CD4-positive, alpha-beta memory T cell (primary cell): ENCODE measurements at places on chromosomes 3 and 15. TPM values are rescaled to one million over a fixed set of nuclear protein-coding genes. Genes with fewer than 3 reads are reported as not detected.
A peak's percentile ranks its signal among the peaks of the same experiment; 100 is the strongest.

DNA sequence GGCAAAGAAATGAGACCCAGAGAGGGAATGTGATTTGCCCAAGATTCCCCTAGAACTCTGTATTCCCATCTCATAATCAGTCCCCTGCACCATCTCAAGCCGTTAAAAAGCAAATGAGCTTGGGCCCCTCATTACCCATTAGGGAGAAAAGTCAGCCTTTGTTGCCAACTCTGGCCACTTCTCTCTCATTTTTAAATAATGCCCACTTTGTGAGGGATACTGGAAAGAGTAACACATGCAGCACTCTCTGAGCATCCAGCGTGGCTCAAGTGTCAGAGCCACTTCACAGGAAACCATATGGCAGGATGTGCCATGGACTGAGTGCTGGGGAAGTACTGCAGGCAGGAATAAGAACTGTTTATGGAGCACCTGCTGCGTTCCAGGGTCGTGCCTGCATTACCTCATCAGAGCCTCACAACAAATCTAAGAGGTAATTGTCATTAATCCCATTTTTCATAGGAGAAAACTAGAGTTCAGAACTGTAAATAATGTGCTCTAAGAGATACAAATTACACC, 49.8 kb upstream of the SLC6A1 start:
- no peak overlapping the region for H3K27ac ChIP-seq
- H3K4me3 ChIP-seq = no peak overlapping the region
- H3K4me1 ChIP-seq = no peaks in the 10 kb centered on the region
- no peaks in the 10 kb centered on the region for H3K36me3 ChIP-seq
- H3K27me3 ChIP-seq = no peaks in the 10 kb centered on the region

- DNase-seq = no peak
- H3K27me3 ChIP-seq = no peaks in the 10 kb centered on the region
- H3K4me3 ChIP-seq = no peak overlapping the region
- no peak overlapping the region for H3K27ac ChIP-seq
- no peaks in the 10 kb centered on the region for H3K4me1 ChIP-seq
- no peaks in the 10 kb centered on the region for H3K36me3 ChIP-seq
Measured at GRCh38 chr15:40065166-40065565, 26.2 kb upstream of the SRP14 start.

DNA sequence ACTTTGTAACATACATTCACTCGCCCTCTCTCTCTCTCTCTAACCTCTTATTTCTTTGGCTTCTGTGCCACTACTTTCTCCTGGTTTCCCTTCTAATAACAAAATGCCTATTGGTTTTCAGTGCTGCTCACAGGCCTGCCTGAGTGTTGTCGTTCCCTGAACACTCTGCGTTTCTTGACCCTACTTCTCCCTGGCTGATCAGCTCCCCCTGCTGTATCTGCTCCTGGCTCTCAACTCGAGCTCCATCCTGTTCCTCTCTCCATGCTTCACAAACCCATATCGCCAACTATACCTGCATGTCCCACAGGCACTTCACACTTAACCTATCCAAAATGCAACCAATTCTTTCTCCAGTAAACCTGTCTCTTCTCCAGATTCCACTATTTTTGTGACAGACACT, 111.4 kb downstream of the OPA1 start:
- no peaks in the 10 kb centered on the region for H3K27me3 ChIP-seq
- no peak overlapping the region for H3K27ac ChIP-seq
- no peaks in the 10 kb centered on the region for H3K36me3 ChIP-seq
- DNase-seq = no peak
- H3K4me1 ChIP-seq = no peaks in the 10 kb centered on the region
- H3K4me3 ChIP-seq = no peak overlapping the region

The TMEM108 gene
- total RNA-seq = not detected

GRCh38 chr3:10155123-10155472, 9.6 kb upstream of the IRAK2 start:
- H3K27me3 ChIP-seq = no peaks in the 10 kb centered on the region
- no peaks in the 10 kb centered on the region for H3K4me1 ChIP-seq
- no peak overlapping the region for H3K27ac ChIP-seq
- no peak for DNase-seq
- H3K4me3 ChIP-seq = no peak overlapping the region

DNA sequence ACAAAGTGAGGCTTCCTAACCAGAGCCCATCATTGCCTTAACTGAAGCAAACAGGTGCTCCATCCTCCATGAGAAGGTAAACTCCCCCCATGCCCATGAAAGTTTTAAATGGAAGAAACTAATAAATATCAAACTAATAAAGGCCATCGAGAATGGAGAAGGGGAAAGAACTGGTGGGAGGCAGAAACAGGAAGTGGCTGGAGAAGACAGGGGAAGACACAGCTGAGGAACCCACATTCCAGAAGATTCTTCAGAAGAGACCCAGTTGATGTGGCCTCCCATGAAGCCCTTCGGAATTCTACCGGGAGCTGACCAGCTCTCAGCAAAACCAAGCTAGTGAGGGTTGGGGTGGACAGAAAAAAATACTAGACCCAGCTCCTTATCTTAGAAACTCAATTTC, 41.6 kb downstream of the SH3BP5 start:
- no peaks in the 10 kb centered on the region for H3K36me3 ChIP-seq
- H3K27me3 ChIP-seq = no peaks in the 10 kb centered on the region
- H3K27ac ChIP-seq = peak overlapping the region; percentile 70
- DNase-seq = no peak

- H3K36me3 ChIP-seq = no peaks in the 10 kb centered on the region
- H3K4me3 ChIP-seq = no peak overlapping the region
- no peaks in the 10 kb centered on the region for H3K4me1 ChIP-seq
- H3K27me3 ChIP-seq = no peaks in the 10 kb centered on the region
Measured at GRCh38 chr3:59809710-59810444, 760.1 kb upstream of the CFAP20DC start.

DNA sequence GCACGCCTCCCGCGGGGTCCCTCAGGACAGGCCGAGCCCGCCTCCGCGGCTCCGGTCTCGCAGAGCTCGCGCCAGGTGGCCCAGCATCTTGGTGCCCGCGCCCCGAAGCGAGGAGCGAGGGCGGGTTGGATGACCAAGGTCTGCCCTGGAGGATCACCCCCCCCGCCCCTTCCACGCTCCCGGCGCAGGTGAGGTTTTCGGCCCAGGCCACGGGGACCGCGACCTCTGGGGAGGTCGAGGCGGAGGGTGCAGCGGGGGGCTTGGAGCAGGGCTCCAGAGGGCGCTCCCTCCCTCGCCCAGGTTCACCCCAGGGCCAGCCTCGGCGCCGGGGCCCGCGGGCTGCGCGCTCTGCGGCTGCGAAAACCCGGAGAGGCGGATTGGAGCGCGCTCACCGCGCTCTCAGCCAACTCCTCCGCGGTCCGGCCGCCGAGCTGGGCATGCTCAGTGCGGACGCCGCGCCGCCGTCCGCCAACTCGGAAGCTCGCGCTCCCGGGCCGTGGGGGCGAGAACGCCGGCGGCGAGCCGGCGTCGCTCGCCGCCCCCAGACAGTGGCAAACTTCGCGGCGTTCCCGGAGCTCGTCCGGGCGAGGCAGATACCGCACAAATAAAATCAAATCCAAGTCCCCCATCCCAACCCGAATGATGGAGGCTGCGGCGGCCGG, at the start of gene MED12L:
Gene MED12L, plus strand, starts transcription at position 438 of the 662 bp plus-strand sequence. CDS start 1,263 bp downstream, outside the sequence.
- no peak within 1 kb of the TSS for H3K4me3 ChIP-seq
- peaks cover 6% of the 10 kb centered on the region for H3K4me1 ChIP-seq
- peak; percentile 24 for DNase-seq

GRCh38 chr15:95291898-95292472, 1038.5 kb upstream of the NR2F2 start:
- no peaks in the 10 kb centered on the region for H3K4me1 ChIP-seq
- H3K27ac ChIP-seq = no peak overlapping the region
- no peak overlapping the region for H3K4me3 ChIP-seq
- DNase-seq = no peak
- no peaks in the 10 kb centered on the region for H3K36me3 ChIP-seq

GRCh38 chr3:17664923-17665322, 77.5 kb downstream of the TBC1D5 start:
- no peak overlapping the region for H3K27ac ChIP-seq
- H3K4me1 ChIP-seq = no peaks in the 10 kb centered on the region

The DCLK3 gene
- total RNA-seq = not detected

The SERPINI2 gene
- total RNA-seq = not detected

DNA sequence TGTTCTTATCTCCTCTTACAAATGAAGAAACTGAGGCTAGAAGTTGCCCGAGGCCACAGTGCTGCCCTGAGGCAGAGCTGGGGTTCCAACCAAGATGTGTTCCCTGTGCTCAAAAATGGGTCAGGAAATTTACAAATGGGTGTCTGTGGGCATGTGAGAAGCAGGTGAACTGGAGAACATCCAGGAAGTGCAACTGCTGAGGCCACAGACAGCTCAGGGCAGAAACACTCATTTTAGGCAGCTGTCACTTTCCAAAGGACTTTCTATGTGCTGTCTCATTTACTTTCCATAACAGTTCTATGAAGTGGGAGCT, 47.2 kb upstream of the ATP2B2 start:
- DNase-seq = peak; percentile 7
- H3K27ac ChIP-seq = peak overlapping the region; percentile 49
- H3K27me3 ChIP-seq = no peaks in the 10 kb centered on the region
- peaks cover 28% of the 10 kb centered on the region for H3K4me1 ChIP-seq
- no peak overlapping the region for H3K4me3 ChIP-seq

The TGM4 gene
- not detected for total RNA-seq

- no peak overlapping the region for H3K4me3 ChIP-seq
- peaks cover 10% of the 10 kb centered on the region for H3K4me1 ChIP-seq
- H3K27ac ChIP-seq = no peak overlapping the region
Measured at GRCh38 chr3:194328053-194328657, 23.0 kb downstream of the CPN2 start.

The HCLS1 gene
- 336 TPM for total RNA-seq

The CXCR6 gene
- 9.6 TPM for total RNA-seq

DNA sequence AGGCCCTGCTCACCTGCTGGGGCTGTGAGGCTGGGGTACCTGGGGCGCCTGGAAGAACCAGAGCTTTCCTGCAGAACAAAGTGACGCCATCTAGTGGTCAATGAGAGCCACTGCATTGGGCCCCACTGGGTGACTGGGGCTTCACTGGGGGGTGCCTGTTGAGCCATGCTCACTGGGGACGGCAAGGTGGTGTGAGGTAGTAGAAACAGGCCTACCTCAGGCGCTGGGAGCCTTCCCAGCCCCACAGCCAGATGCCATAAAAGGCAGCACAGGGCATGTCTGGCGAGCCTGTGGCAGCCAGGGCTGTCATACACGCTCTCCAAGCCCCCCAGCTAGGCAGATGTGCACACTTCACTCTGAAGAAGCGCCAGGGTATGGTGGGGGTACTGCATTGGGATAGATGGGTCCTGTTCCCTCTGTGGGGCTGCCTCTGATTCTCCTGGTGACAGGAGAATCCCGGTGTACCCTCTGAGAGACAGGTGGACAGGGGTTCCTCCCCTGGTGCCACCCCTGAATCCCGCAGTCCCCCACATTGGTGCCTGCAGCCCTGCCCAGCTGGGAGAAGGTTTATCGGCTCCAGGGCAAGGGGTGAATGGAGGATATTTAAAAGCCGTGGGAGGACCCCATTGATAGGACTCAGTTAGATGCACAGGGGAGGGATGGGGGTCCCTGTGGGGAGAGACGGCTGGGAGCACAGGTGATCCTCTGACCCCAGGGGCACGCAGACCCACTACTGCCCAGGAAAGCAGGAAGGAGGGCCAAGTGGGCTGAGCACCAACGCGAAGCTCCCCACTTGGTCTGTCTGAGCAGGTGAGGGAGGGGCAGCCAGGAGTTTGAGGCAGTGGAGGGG, 178.8 kb downstream of the NSMCE3 start:
- peak; percentile 51 for DNase-seq
- peak overlapping the region; percentile 2 for H3K27ac ChIP-seq
- H3K27me3 ChIP-seq = no peaks in the 10 kb centered on the region
- peaks cover 19% of the 10 kb centered on the region for H3K4me1 ChIP-seq
- H3K36me3 ChIP-seq = no peaks in the 10 kb centered on the region

The SLC27A2 gene
- 0.61 TPM for total RNA-seq

The BNC1 gene
- not detected for total RNA-seq

- no peak for DNase-seq
- no peaks in the 10 kb centered on the region for H3K36me3 ChIP-seq
- H3K27ac ChIP-seq = no peak overlapping the region
- no peak overlapping the region for H3K4me3 ChIP-seq
- no peaks in the 10 kb centered on the region for H3K4me1 ChIP-seq
Measured at GRCh38 chr3:157819270-157820156, 286.7 kb downstream of the SHOX2 start.

DNA sequence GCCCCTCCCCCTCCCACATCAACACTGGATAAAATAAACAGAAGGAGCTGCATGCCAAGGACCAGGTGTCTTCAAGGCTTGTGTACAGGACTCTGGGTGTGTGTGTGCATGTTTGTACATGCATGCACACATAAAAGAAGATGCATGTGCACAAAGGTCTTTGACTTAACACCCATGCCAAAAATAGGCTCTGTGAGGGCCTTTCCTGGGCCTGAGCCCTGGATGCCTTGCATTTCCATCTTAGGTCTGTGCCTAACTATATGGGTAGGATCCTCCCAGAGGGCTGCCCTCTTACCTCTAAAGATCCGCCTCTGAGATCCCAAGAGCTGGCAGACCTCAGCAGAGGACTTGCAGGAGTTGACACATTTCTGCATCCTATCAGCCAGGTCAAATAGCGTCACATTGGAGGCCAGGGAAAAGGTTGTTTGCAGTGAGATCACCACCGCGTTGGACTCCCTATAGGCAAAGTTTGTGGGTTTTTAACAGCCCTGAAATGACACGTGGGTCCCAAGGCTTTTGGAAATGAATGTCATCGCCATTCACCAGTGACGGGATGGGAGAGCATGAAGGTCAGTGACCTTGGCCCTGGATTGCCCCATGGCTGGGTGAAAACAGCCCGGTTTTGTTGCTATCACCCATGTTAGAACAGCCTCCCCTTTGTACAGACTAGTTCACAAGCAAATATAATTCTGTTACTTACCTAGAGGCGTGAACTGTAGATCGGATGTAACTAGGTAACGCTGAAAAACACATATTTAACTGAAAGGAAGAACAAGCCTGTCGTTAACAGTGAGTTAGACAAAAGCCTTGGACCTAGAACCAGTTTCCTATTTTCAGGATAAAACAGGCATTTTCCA, 54.0 kb downstream of the HEG1 start:
- peaks cover 49% of the 10 kb centered on the region for H3K36me3 ChIP-seq
- peaks cover 5% of the 10 kb centered on the region for H3K4me1 ChIP-seq
- no peak for DNase-seq
- H3K27me3 ChIP-seq = no peaks in the 10 kb centered on the region
- no peak overlapping the region for H3K4me3 ChIP-seq

- H3K27ac ChIP-seq = peak overlapping the region; percentile 28
- no peak overlapping the region for H3K4me3 ChIP-seq
- no peaks in the 10 kb centered on the region for H3K36me3 ChIP-seq
- no peaks in the 10 kb centered on the region for H3K27me3 ChIP-seq
- peaks cover 54% of the 10 kb centered on the region for H3K4me1 ChIP-seq
Measured at GRCh38 chr3:129577925-129578786, 28.3 kb downstream of the PLXND1 start.

GRCh38 chr3:157914882-157915281, 191.3 kb downstream of the SHOX2 start:
- H3K27ac ChIP-seq = no peak overlapping the region
- H3K4me3 ChIP-seq = no peak overlapping the region
- no peaks in the 10 kb centered on the region for H3K36me3 ChIP-seq
- no peaks in the 10 kb centered on the region for H3K4me1 ChIP-seq
- no peaks in the 10 kb centered on the region for H3K27me3 ChIP-seq

The TM4SF18 gene
- total RNA-seq = not detected

The ADGRG7 gene
- not detected for total RNA-seq
